NCI-H1417 (cell line): ENCODE measurements at places on chromosomes 2 and 18.

DNA sequence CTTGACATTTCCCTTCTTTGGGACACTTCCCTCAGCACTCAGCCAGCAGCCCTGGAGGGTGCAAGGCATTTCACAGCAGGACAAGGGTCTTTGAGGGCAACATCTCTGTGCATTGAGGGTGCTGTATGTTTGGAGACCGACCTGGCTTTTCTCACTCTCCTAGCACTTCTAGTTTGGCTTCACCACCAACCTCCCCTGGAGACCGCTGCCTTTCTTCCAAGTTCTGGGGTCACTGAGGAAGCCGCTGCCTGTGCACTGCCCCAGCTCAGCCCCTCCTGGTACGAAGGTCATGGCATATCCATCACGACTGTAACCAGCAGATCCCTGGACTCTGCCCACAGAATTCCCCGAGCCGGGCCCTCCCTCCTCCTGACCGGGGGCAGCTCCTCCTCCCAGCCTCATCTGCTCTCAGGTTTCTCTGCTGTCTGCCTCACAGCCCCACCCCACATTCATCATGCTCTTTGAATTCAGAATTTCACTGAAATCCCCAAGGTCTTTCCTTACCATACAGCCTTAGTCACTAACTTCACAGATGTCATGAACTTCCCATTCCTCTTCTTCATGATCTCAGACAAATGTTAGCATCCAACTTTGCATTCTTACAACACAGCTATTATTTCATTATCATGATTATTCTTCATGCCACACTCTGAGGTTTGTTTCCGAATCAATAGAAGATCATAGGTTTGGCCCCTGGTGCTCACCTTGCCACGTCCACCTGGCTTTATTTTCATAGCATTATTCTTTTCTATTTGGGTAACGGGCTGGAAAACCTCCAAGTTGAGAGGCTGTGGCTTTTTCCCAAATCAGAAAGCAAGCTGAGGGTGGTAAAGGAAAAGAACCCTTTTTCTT lies 113.0 kb upstream of the COPS8 start:
- DNase-seq: peak; percentile 69

DNA sequence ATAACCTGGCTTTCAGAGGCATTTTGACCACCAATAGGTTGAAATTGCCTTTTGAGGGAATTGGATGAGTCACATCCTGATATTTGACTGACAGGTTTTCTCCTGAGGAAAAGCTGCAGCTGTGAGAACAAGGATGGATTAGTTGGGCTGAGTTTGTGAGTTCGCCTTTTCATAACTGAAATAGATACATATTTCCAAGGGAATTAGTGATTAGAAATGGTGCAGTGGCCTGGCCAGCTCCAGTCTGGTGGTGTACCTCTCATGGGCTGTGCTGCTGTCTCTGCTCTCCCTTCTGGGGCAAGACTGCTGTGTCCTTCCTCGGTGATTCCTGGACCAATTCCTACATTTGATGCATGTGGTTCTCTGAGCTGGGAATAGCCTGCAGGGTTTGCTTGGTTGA lies 341.3 kb downstream of the TSN start:
- DNase-seq: no peak

GRCh38 chr2:38182492-38183003 lies 106.6 kb upstream of the CYP1B1 start:
- DNase-seq: no peak

GRCh38 chr2:177611310-177611886 lies 218.8 kb downstream of the AGPS start:
- DNase-seq: peak; percentile 35

GRCh38 chr2:176392249-176392648 lies 123.0 kb downstream of the MTX2 start:
- no peak for DNase-seq
